ENCODE measurements at places on chromosomes 2 and 18. TPM values are rescaled to one million over a fixed set of nuclear protein-coding genes. Genes with fewer than 3 reads are reported as not detected.

- H3K4me3 ChIP-seq: no peak overlapping the region
- H3K4me1 ChIP-seq: no peaks in the 10 kb centered on the region
- peaks cover 11% of the 10 kb centered on the region for H3K27me3 ChIP-seq
- H3K36me3 ChIP-seq: no peaks in the 10 kb centered on the region
- no peak overlapping the region for H3K27ac ChIP-seq
- DNase-seq: no peak
Observed at GRCh38 chr2:24169023-24169422, 5.8 kb upstream of the FAM228A start.

GRCh38 chr2:72114693-72115051 lies 33.0 kb downstream of the CYP26B1 start:
- H3K27ac ChIP-seq: no peak overlapping the region
- DNase-seq: no peak
- H3K4me1 ChIP-seq: no peaks in the 10 kb centered on the region
- H3K27me3 ChIP-seq: no peaks in the 10 kb centered on the region
- H3K36me3 ChIP-seq: no peaks in the 10 kb centered on the region

NLRC4 gene
- total RNA-seq: 0.07 TPM

HNMT gene
- not detected for total RNA-seq

AGXT gene
- not detected for total RNA-seq

- no peaks in the 10 kb centered on the region for H3K27me3 ChIP-seq
- H3K4me3 ChIP-seq: no peak overlapping the region
- peaks cover 10% of the 10 kb centered on the region for H3K36me3 ChIP-seq
Observed at GRCh38 chr2:73256618-73256922, 22.5 kb downstream of the CCT7 start.

GRCh38 chr2:148110184-148110583 lies 89.3 kb downstream of the MBD5 start:
- no peaks in the 10 kb centered on the region for H3K27me3 ChIP-seq
- no peak overlapping the region for H3K4me3 ChIP-seq
- no peak overlapping the region for H3K27ac ChIP-seq

DNA sequence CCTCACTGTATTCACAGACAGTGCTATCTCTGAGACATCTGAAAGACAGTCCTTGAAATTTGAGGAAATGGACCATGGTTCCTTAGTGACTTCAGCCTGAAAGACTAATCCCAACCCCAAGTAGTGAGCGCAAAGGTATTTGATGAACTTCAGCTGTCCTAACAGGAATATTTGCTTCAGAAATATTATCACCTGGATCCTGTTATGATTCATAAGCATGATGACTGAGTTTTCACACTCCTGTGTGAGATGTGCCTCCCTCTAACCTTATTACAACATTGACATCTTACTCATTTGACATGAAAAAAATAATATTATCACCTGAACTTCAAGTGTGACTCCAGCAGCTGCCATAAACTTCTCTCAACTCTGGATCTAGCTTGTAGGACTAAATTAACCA lies 11.6 kb upstream of the MRPL19 start:
- H3K4me3 ChIP-seq: no peak overlapping the region
- H3K27me3 ChIP-seq: peaks cover 27% of the 10 kb centered on the region
- no peak for DNase-seq
- peaks cover under 1% of the 10 kb centered on the region for H3K4me1 ChIP-seq

- no peak overlapping the region for H3K27ac ChIP-seq
- H3K27me3 ChIP-seq: no peaks in the 10 kb centered on the region
- no peak for DNase-seq
- no peaks in the 10 kb centered on the region for H3K36me3 ChIP-seq
- no peaks in the 10 kb centered on the region for H3K4me1 ChIP-seq
Observed at GRCh38 chr2:21822505-21822904, 698.7 kb downstream of the TDRD15 start.

GRCh38 chr2:188474316-188474715 lies 182.6 kb downstream of the GULP1 start:
- no peak overlapping the region for H3K4me3 ChIP-seq
- DNase-seq: no peak
- no peaks in the 10 kb centered on the region for H3K4me1 ChIP-seq
- H3K27ac ChIP-seq: no peak overlapping the region
- H3K36me3 ChIP-seq: no peaks in the 10 kb centered on the region
- no peaks in the 10 kb centered on the region for H3K27me3 ChIP-seq

LYPD6B gene
- not detected for total RNA-seq

ATP5F1A gene
- total RNA-seq: 420 TPM

IFIH1 gene
- total RNA-seq: 27.9 TPM

AGAP1 gene
- total RNA-seq: 2.0 TPM

GRCh38 chr2:173644146-173644545 lies 289.5 kb downstream of the CDCA7 start:
- peaks cover 3% of the 10 kb centered on the region for H3K27me3 ChIP-seq
- no peaks in the 10 kb centered on the region for H3K36me3 ChIP-seq
- no peak for DNase-seq

DNA sequence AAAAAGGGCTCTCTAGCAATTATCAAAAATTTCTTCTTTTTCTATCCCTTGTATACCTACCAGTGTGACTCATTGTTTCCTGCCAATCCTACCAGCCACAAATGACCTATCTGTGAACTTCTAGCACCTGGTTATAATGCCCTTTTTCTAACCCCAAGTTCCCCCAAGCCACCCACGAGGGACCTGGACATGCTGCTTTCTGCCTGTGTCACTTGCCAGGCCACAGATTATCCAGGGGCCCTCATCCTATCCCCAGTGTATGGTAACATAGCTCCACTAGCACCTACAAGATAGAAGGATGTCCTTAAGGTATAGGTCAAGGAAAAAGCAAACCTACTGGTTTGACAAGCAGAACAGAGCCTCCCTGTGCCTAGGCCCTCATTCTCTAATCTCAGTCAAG lies 26.8 kb downstream of the AAK1 start:
- peaks cover 40% of the 10 kb centered on the region for H3K4me1 ChIP-seq
- H3K27me3 ChIP-seq: no peaks in the 10 kb centered on the region
- peak overlapping the region; percentile 72 for H3K27ac ChIP-seq

ANKRD29 gene
- not detected for total RNA-seq

MEMO1 gene
- total RNA-seq: 71.3 TPM

DNA sequence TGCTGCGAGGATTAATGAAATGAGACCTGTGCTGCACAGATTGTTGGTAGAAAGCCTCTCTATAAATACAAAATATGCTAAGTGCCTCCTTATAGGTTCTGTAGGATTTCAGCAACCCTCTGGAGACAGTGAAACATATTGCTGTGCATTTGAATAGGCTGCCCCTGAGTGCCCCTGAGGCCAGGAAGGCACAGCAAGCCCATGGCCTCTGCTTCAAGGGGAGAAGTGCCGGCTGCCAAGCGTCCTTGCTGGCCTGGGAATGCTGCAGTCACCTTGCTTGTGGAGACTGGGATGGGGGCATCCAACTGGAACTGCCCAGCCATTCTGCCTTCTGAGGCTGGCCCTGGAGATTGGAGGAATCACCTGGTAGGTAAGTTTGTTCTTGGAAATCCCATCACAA lies 397.2 kb upstream of the SMIM21 start:
- H3K36me3 ChIP-seq: no peaks in the 10 kb centered on the region
- no peak overlapping the region for H3K4me3 ChIP-seq
- H3K4me1 ChIP-seq: no peaks in the 10 kb centered on the region
- H3K27ac ChIP-seq: no peak overlapping the region

DHRS9 gene
- total RNA-seq: 1.6 TPM

UGT1A10 gene
- total RNA-seq: not detected

GRCh38 chr2:238874330-238875050 lies 26.6 kb downstream of the TWIST2 start:
- H3K4me3 ChIP-seq: no peak overlapping the region
- no peak overlapping the region for H3K27ac ChIP-seq
- DNase-seq: no peak
- H3K27me3 ChIP-seq: peaks cover 3% of the 10 kb centered on the region
- H3K4me1 ChIP-seq: no peaks in the 10 kb centered on the region

SP5 gene
- not detected for total RNA-seq

- H3K4me3 ChIP-seq: no peak overlapping the region
- no peak overlapping the region for H3K27ac ChIP-seq
- no peaks in the 10 kb centered on the region for H3K36me3 ChIP-seq
- H3K4me1 ChIP-seq: no peaks in the 10 kb centered on the region
Observed at GRCh38 chr2:72975017-72975416, 57.7 kb downstream of the EMX1 start.

DNA sequence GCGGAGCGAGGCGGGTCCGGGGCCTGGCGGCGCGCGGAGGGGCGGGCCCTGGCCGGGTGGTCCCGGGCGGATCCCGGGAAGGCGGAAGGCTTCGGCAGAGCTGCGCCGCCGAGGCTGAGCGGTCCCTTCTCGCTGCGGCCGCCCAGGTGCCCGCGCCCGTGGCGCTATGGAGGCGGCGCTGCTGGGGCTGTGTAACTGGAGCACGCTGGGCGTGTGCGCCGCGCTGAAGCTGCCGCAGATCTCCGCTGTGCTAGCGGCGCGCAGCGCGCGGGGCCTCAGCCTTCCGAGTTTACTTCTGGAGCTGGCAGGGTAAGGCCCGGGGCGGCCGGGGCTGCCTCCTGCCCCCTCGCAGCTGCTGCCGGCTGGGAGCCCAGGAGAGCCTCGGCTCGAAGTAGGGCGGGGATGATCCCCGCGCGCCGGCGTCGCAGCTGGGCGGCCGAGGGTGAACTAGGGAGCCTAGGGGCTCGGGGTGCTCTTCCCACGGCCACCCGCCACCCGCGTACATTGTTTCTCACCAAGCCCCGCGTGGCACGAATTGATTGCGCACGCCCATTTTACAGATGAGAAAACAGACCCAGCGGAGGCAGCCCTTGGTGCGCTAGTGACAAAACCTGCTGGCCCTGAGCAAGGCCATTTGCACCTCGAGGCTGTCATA lies at the start of gene SLC66A3:
SLC66A3 (plus strand) TSS at position 87 of the 655 bp plus-strand sequence; CDS start at position 167, 80 bp downstream.
- DNase-seq: no peak
- H3K36me3 ChIP-seq: no peaks in the 10 kb centered on the region
- H3K4me3 ChIP-seq: peak within 1 kb of the TSS; percentile 85
- H3K4me1 ChIP-seq: peaks cover 15% of the 10 kb centered on the region
- H3K27ac ChIP-seq: peak within 1 kb of the TSS; percentile 83

- H3K4me1 ChIP-seq: no peaks in the 10 kb centered on the region
- H3K27ac ChIP-seq: no peak overlapping the region
- DNase-seq: no peak
- no peak overlapping the region for H3K4me3 ChIP-seq
- no peaks in the 10 kb centered on the region for H3K27me3 ChIP-seq
Observed at GRCh38 chr2:192718340-192718739, 523.6 kb upstream of the TMEFF2 start.

GRCh38 chr2:200380091-200380561 lies 73.6 kb downstream of the SPATS2L start:
- H3K36me3 ChIP-seq: peaks cover 2% of the 10 kb centered on the region
- no peak for DNase-seq
- no peak overlapping the region for H3K4me3 ChIP-seq
